ENCODE measurements at places on chromosomes 7 and 10. TPM values are rescaled to one million over a fixed set of nuclear protein-coding genes. Genes with fewer than 3 reads are reported as not detected.

DNA sequence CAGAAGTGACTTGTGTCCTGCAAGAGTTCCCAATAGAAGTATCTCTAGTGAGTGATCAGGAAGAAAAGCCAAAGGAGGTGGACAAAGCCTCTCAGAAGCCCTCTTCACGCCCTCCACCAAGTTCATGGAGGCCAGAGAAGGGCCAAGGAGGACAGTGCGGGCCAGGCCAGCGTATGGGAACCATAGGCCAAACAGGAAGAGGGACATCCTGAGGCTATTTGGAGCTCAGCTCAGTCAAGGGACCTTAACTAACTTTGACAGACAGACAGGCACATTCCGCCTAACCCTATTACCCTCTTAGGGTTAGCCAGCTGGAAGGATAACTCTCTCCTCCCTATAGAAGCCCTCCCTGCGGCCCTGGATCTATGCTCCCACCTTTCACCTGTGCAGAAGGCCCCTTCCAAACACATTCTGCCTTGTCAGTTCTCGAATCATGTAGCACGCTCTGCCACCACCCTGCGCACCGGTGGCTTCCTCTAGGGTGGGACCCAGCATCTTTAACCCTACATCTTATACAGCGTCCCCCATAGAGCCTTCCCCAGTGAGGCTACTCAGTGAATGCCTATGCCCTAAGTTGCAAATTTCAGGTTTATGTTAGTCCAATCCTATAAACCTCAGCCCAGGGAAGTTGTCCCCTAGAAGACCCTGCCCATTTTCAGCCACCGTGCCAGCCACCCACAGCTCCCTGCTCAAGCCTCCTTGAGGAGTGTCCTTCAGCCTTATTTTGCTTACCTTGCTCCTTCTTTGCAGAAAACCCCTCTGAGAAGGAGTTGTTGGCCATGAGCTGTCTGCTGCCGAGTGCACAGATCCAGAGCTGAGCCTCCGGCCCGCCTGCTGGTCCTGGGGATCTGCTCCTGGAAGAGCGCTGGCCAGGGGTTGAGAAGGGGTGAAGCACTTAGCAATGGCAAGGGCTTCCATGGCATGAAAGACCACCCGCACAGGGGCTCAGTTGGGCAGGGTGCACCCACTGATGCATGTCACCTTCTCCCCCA lies 36.9 kb downstream of the FRMPD2 start:
- DNase-seq = no peak

GRCh38 chr7:34260279-34260678 lies 354.9 kb downstream of the BMPER start:
- no peak for DNase-seq

- DNase-seq = no peak
These were observed 85.6 kb downstream of the PLPP4 start for GRCh38 chr10:120542591-120542990.

DNA sequence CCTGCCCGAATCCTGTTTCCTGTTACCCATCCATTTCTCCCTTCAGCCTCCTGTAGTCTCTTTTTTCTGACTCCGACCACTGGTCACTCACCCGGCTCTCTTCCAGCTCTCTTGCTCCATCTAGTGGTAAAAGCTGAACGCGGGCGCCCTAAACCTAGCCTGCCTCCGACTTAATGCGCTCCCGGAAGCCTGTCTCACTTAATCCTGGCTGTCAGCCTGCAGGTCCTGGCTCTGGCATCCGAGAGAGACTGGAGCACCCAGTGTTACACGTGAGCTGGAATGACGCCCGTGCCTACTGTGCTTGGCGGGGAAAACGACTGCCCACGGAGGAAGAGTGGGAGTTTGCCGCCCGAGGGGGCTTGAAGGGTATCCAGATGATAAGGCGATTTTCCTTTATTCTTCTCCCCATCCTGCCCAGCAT lies 10.3 kb downstream of the SUMF2 start:
- DNase-seq = no peak

OR2A25 gene
- polyA plus RNA-seq = not detected

SPDYE8 gene
- polyA plus RNA-seq = 0.20 TPM

- no peak for DNase-seq
These were observed 106.5 kb upstream of the ANK3 start for GRCh38 chr10:60496181-60496580.

DNA sequence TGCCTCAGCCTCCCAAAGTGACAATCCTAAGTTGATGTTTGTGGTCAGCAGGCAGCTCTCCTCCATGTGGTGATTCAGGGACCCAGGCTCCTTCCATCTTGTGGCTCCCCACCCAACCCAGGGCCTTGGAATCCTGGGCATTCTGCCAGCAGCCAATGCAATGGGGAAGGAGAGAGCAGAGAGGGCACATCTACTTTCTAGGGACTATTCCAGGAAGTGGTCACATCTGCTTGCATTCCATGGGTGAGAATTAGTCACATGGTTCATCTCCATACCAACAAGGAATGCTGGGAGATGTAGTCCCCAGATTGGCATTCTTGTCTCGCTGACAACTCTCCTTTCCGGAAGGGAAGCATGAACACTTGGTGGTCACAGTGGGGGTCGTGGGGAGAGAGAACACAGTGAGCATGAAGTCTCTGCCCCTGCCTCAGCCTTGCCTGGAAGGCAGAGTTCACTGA lies 9.9 kb upstream of the SRRM3 start:
- DNase-seq = no peak

- DNase-seq = no peak
These were observed 43.1 kb upstream of the CTTNBP2 start for GRCh38 chr7:117916309-117916708.

DNA sequence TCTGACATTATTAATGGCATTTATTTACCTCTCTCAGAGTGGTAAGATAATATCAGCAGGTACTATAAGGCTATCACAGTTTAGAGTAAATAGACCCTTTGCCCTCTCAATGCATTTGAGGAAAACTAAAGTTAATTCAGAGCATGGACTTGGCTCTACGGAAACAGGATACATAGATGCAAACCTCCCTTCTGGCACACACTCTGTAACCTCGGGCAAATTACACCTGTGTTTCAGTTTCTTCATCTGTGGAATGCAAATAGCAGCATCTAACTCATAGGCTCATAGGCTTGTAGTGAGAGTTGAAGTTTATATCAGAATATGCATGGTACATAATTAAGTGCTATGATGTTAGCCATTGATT lies 5.6 kb downstream of the RAPGEF5 start:
- DNase-seq = no peak

DNA sequence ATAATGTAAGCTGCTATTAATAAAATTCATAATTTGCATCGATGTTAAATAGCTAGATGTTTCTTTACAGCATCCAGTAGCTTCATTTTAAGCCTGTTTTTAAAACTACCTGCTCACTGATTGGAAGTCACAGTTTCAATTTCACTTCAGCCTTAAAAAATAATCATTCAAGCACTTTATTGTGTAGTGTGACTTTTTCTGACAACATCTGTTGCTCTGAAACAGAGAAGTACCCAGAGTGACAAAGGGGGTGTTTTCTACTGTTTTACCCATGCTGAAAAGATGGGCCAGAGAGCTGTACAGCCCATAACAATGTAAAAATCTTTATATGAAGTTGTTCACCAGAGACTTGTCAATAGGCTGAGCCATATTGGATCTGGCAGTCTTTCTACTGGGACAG lies 437.2 kb downstream of the MDFIC start:
- no peak for DNase-seq

- DNase-seq = no peak
These were observed 20.9 kb downstream of the RAMP3 start for GRCh38 chr7:45178241-45179225.

DNA sequence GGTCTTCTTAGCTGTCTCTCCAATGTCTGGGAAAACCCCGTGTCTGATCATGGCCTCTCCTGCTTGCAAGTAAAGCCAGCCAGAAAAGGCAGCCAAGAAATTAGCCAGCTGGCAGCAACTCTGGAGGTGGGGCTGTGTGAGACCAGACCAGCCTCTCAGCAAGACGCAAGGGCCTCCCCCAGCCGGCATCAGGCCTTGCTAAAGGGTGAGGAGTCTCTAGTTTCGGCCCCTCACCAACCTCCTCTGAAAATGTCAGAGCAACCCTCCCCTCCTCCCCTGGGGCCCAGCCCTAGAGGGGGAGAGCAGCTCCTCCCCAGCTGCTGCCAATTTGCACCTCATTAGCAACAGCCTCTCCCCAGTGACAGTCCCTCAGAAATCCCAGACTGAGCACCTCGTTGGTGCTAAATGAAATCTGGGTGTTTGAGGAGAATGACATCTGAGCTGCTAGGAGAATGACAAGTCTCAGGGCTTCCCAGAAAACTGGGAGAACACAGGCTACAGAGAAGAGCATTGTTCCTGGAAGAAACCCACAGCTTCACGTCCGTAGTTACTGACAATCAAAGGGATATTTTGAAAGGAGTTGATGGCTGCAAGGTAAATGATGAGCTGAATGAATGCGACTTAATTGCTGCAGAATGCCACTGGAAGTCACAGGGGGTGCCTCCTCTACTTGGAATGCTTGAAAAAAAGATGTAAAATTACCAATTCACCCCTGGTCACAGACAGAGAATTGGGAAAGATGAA lies 25.9 kb downstream of the DGKI start:
- peak; percentile 3 for DNase-seq

DNA sequence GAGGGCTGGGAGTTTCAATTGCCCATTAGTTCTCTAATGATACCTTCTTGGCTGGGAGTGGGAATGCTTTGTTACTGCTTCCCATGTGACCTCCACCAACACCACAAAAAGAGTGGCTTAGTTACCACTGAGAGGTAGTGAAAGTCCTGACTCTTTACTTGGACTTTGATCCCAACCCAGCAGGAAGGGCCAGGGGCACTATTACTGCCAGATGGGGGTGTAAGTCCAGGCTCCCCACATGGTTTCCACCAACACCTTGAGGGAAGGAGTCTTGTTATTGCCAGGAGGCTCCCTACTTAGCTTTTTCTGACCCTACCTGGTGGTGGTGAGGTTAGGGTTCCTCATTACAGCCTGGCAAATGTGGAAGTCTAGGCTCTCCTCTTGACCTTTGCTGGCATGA lies 11.4 kb downstream of the GGCT start:
- no peak for DNase-seq

DNA sequence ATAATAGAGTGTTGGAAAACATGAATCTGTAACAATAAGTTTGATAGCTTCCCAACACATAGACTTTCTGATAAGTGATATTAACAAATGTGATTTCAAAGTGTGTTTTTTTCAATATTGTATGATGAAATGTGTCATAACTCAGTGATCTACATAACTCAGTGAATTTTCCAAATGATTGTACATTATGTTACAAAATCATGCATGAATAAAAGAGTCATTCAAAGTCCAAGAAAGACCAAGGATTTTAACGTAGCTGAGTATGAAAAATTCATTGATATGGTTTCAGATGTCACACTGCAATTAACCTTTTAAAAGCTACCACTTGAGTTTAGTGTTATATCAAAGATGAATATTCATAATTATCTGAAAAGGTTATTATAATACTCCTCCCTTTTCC lies 111.2 kb downstream of the MYOF start:
- no peak for DNase-seq

DNA sequence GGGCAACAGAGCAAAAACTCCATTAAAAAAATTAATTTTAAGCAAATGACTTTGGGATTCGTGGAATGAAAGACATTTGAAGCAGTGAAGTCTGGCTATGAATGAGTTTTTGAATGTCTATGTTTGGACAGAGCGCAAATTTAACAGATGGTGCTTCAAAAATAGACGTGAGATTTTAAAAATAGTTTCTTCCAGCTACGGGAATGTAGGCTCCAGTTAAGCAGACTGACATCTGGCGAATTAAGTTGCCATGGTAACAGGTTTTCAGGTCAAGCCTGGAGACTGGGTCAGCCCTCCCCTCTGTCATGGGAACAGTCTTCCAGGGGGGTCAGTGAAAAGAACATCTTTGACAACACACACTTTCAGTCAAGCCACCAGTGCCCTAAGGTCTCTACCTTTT lies 62.0 kb downstream of the MYOF start:
- no peak for DNase-seq

GRCh38 chr7:103989785-103990767 lies 618 bp upstream of the RELN start:
- DNase-seq = no peak

GRCh38 chr7:8246020-8246419 lies 15.9 kb downstream of the ICA1 start:
- DNase-seq = no peak

- no peak for DNase-seq
These were observed 135.5 kb downstream of the ALOX5 start for GRCh38 chr10:45509491-45509890.

GRCh38 chr10:118585794-118586193 lies 9.7 kb downstream of the PRLHR start:
- no peak for DNase-seq

DNA sequence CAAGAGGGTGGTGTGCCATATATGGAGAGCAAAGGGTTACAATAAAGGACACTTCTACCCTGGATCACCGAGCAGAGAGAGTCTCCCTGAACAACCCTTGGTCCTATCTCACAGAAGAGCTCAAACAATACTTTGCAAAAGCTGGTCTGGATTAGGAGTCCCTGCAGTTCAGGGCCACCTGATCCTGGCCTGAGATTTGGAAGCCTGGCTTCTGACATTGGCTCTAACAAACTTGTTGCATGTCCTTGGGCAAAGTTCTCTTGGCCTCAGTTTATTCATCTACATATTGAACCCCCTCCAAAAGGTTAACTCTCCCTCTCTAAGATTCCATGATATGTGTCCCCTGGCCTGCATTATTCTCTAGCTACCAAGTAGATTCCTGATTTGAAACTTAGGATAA lies 1.7 kb downstream of the RBP4 start:
- no peak for DNase-seq

DNA sequence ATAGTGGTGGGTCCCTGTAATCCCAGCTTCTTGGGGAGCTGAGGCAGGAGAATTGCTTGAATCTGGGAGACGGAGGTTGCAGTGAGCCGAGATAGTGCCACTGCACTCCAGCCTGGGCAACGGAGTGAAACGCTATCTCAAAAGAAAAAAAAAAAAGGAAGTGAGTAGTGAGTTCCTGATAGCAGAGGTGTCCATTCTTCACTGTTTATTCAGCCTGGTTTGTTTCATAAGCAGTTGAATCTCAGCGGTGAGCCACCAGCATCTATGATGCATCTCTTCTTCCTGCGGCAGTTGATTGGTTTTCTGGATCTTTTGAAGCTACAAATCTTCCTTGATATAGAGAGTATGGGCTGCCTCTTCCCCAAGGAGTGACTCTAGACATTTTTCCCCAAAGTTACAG lies 316.1 kb upstream of the MTPN start:
- no peak for DNase-seq

- no peak for DNase-seq
These were observed 58.6 kb upstream of the ZPBP start for GRCh38 chr7:50151661-50152060.

- peak; percentile 16 for DNase-seq
These were observed 26.7 kb downstream of the CYCS start for GRCh38 chr7:25098096-25099046.

MKRN1 gene
- 118 TPM for polyA plus RNA-seq

PILRA gene
- 4.1 TPM for polyA plus RNA-seq
